Mesenteric fat pad (tissue), 1 donor: ENCODE measurements at places on chromosomes 6 and 20.

DNA sequence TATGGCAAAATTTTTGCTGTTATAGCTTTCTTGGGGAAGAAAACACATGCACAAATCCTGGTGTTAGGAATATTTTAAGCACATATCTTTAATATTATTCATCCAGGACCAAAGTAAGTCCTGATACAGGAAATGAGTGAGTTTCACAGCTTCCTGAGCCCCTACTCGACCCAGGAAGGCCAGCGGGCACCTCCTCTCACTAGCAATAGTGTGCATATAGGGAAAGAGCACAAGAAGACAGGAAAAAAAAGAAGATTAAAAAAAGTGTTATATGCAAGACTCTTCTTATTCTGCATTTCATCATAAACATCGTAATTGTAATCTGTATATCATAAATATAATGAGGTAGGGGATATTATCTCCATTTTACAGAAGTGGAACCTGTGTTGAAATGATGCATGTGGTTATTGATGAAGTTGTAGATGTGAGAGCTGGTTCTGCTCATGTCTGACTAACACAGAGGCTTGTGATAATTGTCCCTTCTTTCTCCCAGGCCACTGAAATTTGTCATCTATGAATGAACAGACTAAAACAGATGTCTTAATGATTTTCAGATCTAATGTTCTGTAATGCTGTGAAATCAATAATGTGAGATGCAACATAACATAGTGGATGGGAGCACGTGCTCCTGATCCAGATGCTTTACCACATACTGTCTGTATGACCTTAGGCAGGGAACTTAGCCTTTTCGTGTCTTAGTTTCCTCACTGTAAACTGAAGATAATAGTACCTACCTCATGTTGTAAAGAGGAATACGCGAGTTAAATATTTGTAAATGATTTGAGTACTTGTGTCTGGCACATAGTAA, 101.2 kb downstream of the MYO6 start:
- DNase-seq, result no peak

DNA sequence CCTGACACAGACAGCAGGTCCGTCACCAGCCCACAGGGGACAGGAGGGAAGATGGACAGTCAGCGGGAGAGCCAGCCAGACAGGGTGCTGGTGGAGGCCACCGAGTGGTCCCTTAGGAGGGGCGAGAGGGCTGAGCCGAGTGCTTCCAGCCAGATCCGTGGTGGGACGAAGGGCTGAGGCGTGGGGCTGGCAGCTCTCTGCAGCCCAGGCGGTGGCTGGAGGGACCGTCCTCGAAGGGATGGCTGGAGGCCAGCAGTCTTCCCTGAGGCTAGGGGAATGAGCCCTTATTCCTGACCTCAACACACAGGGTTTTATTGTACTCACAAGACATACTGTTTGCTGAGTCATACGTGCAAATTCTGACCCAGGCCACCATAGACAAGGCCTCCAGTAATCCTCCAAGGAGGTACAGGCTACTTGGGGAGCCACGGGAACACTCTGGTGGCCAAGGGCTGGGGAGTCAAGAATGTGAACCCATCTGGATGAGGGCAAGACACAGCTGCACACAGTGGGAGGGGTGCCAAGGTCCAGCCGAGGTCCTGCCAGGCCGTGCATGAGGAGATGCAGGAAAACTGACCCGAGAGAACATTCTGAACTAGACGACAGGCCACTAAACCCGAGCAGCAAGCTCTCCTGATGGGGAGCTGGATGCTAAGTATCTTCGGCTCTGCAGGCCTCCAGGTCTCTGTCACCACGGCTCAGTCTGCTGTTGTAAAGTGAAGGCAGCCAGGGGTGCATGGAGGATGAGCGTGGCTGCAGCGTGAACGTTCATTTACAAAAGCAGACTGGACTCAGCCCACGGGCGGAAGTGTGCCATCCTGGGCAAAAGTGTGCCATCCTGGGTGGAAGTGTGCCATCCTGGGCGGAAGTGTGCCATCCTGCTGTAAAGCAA, 242.5 kb downstream of the TTLL2 start:
- no peak for DNase-seq

- no peak for DNase-seq
These were observed 29.4 kb downstream of the PREP start for GRCh38 chr6:105373481-105373880.

DNA sequence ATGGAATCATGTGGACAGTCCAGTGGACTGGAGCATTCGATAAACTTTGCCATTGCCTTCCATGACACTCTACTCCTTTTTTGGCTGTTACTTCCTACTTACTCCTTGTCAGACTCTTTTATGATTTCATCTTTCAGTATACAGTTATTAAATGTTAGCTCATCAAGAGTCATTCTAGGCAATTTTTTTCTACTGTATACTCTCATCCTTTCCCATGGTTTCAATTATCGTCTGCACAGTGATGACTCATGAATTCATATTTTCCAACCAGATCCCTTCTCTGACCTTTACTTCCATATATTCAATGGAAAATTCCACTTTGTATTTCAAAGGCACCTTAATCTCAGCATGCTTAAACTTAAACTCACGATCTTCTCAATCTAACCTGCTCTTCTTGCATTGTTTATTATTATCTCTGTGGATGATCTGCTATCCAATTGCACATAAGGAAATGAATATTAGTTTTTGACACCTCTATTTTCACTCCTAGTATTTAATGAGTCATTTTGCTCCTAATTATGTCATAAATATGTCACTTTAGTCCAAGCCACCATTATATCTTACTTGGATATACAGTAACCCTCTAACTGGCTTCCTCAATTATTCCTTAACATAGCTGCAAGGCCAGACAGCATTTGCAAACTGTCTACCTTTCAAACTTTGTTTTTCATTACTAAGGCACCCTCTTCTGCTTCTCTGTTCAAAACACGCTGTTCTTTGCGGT, 427.5 kb downstream of the PHF3 start:
- DNase-seq, result no peak

GRCh38 chr6:144349690-144350527, 64.8 kb downstream of the UTRN start:
- no peak for DNase-seq

DNA sequence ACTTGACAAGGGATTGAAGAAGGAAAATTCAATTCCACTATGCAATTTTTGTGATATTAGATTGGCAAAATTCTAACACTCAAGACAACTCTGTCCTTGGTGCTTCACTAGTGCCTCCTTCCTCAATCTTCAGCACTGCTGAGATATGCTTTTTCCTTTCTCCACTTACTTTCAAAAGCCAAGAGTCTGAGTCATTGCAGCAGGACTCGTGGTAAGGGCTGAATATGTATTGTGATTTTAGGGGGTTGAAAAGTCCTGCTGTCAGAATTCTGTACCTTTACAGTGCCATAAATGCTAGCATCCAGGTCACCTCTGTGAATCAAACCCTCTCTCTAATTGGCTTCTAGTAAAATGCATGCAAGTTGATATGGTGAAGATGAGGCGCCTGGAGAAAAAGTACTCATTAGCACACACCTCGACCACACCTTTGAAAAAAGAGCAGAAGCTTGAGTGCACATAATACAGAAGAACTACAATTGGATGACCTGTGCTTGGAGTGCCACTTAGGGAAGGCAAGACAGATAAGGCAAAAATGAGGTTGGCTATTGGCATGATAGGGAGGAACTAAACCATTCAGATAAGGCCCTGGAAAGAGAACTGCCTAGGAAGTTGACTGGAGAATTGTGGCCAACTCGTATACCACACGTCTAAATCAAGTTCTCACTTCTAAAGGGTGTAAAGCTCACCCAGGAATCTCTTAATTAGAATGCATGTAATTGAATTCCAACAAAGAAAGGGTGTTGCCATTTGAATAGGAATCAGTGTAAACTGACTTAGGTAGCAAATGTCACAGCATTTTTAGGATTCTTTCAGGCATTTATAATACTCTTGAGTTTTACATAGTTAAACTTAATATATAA, 43.6 kb upstream of the FAM83B start:
- DNase-seq, result no peak

DNA sequence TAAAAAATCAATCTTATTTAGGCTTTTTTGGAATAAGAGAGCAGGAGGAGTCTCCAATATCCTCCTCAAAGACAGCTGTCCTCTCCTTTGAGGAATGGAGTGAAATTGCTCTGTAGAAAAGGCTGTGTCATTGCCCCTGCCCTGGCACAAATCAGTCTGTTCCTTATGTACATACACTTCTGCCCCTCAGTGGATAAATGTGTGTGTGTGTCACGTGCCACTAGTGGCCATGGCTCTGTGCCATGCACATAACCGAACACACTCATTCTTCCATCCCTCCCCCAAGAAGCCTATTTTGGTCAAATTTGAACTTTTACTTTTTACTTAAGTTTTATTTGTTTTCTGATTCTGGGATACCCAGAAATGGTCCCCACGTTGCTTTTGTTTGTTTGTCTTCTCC, 49.2 kb downstream of the ANKS1A start:
- no peak for DNase-seq

GRCh38 chr6:89925826-89926225, 31.6 kb downstream of the GJA10 start:
- no peak for DNase-seq

GRCh38 chr6:149389509-149390297, 10.4 kb upstream of the SUMO4 start:
- DNase-seq, result no peak

GRCh38 chr6:67698534-67698933, 936.5 kb upstream of the ADGRB3 start:
- DNase-seq, result no peak

DNA sequence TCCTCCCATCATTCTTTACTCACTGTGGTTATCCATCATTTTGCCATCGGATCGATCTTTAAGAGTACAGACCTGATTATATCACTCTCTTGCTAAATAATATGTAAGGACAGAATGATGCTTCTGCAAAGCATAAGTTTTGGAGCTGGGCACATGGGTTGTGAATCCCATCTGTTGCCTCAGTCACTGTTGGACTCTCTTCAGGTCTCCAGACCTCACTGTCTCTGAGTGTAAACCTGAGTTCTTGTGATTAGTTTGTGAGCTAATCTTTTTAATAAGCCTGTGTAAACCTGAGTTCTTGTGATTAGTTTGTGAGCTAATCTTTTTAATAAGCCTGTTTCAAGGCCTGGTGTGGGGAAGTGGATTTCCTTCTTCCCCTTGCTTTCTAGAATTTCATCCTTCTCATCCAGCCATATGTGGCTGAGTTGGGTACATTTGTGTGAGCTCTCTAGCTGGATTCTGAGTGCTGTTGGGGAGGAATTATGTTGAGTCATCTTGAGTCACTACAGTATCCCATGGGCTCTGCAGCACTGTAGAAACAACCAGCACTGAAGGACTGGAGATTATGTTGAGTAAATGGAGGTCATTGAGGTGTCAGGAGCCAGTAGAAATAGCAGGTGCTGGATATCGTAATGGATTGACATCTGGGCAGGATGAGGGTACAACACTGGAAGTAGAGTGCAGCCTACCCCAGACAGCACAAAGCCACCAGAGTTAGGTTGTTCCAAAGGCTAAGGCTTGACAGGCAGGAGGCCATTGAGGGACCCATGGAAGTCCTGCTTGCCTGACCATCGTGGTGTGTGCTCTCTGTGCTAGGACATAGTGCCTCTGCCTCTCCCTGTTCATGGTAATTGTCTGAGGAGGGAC, 52.4 kb downstream of the SCAND1 start:
- DNase-seq, result no peak

DNA sequence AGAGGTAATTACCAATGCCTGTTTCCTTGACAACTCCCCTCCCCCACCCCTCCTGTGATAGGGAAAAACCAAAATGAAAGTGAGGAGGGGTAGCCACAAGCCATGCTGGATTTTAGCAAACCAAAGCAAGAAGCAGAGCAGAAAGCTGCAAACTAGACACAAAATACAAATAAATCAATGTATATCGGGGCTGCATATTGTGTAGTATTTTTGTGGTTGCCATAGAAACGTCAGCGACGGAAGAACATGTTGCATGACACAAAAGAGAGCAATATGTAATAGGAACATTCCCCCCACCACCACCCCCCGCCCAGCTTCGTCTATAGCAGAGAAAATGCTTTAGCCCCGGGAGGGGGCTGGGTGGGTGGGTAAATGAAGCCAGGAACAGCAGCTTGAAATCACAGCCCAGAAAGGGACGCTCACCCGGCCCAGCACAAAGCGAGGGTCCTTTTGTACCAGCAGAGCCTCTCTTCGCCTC, 548 bp downstream of the AGPAT4 start:
- no peak for DNase-seq

GRCh38 chr6:56795466-56796195, 152.9 kb upstream of the DST start:
- DNase-seq, result no peak

DNA sequence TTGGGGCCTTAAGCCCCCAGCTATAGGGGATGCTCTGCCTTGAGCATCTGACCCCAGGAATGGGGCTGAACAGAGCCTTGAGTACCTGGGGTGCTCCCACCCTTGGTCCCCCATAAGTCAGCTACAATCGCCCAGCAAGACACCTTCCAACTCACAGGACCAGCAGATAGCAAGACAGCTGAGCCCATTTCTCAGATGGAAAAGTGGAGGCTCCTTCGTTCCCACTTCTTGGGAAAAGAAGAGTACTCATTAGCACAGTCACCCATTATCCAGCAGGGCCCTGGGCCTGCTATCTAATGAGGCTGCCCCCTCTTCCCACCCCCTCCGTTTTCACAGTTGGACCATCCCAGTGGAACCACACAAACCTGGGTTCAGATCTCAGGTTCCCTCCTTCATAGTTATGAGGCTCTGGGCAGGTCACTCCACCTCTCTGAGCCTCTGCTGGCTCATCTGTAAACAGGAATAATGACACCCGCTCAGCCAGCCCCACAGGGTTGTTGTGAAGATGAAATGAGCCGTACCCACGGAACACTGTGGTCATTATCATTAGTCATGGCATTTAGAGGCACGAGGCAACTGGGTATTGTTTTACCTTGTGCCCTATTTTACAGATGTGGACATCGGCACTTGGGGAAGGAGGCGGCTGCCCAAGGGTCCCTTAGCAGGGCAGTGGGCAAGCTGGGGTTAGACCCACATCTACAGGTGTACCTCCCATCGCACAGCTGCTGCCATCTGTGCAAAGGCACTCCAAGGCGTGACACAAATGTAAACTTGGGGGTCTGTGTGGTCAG, 4.5 kb downstream of the LPIN3 start:
- no peak for DNase-seq

DNA sequence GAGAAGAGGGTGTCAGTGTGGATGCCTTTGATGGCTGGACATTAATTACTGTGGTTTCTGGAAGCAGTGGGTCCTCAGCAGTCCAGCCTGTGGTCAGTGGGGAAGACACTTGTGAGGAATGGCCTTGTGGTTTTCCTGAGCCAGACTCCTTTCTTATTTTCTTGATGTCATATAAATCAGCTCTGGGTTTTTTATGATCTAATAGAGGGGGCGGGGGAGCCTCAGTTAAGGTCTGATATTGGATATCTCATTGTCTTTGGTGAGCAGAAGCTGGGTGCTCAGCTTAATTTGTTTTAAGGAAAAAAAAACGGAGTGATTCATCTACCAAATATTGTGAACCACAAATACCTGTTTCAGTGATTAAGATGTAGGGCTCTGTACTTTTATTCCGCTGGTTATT, 62.1 kb downstream of the OTOR start:
- DNase-seq, result no peak
